CD4-positive, alpha-beta T cell treated with Interleukin-17A for 4 hours (primary cell): ENCODE measurements at places on chromosomes 6 and 20.

GRCh38 chr6:43763812-43764522, 6.0 kb upstream of the VEGFA start:
- no peak for DNase-seq

- no peak for DNase-seq
Observed at GRCh38 chr6:20325641-20326421, 75.8 kb upstream of the E2F3 start.

- DNase-seq: peak; percentile 33
Observed at GRCh38 chr6:159064477-159064876, 19.7 kb upstream of the TAGAP start.

- no peak for DNase-seq
Observed at GRCh38 chr20:11101243-11101642, 427.4 kb upstream of the JAG1 start.

DNA sequence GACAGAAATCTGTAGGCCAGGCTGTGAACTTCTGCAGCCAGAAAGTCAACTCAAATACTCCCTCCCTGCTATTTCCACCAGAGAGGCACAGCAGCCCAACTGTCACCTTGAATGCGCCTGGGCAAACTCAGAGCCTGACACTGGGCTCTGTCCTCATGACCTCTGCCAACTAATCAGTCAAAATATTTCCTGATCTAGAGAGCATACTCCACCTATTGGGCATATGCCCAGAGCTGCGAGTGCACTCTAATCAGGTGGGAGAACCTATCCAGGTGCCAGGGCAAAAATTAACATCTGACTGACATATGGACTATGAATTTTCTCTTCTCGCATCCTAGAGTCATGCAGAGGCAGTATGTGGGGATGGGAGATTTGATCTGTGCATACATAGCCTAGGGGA, 406.3 kb upstream of the RUNX2 start:
- no peak for DNase-seq

GRCh38 chr6:143517447-143517773, 5.9 kb upstream of the FUCA2 start:
- no peak for DNase-seq

DNA sequence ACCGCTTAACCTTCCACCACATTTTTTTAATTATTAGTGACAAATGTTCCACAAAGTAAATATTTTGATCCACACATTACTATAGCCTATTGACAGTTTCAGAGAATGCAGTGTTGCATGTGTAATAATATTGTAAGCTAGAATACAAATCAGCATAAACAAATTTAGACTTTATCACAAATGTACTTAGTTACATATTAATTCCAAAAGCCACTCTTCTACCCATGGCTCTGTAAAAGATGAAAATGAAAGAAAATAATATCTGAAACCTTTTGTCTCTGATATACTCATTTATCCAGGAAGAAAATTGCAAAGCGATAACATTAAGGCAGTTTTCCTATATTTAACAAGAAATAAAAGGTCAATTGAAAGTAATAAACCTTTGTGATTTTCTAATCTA, 954.0 kb upstream of the MAN1A1 start:
- no peak for DNase-seq

DNA sequence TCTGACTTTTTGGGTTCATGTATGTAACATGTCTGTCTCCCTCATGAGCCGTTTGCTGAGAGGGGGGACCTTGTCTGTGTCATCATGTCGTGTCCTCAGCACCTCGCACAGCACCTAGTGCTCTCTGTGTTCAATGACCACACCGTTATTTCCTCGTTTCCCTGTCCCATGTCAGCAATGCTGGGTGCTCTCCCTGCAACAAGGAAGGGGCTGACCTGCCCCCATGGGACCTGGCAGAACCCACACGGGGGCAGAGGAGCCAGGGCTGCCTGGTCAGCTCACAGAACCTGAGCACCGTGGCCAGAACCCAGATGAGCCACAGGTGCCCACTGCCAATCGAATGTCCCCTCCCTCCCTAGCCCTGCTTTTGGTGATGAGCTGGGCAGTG, 7.3 kb downstream of the ADA start:
- peak; percentile 41 for DNase-seq

- DNase-seq: no peak
Observed at GRCh38 chr6:144405163-144405562, 120.0 kb downstream of the UTRN start.

- DNase-seq: no peak
Observed at GRCh38 chr6:31639043-31639442, 13.4 kb downstream of the BAG6 start.

GRCh38 chr6:408599-409102, 17.1 kb downstream of the IRF4 start:
- no peak for DNase-seq

GRCh38 chr20:50872560-50873425, 58.4 kb downstream of the ADNP start:
- DNase-seq: no peak
